Activated CD4-positive, CD25-positive, alpha-beta regulatory T cell treated with anti-CD3 and anti-CD28 coated beads, Interleukin-2, amount 50 U/mL, for 72 hours (primary cell): ENCODE measurements at places on chromosomes 6 and 20.

DNA sequence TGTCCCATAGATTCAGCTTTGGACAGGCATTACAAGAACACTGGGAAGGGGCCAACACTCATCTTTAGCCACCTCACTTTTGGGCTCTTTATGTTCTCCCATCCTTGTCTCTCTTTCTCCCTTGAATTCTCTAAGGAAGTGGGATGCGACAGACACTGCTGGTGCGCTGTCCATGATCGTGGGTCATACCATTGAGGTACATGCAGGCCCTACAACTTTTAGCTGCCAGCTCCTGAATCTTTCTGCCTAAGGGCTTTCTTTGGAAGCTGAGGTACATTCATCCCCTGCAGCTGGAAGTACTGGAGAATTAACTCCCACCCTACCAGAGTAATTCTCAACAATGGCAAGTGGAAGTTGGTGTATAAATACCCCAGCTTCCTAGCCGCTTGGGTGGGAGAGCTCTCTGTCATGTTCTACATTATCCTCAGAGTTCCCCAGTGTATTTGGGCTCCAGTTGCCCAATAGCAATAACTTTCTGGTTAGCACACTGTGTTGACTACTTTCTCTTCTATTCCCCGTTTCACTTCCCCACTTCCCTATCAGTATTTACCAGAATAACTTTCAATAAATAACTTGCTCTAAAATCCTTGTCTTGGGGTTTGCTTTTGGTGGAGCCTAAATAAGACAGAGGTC, 309.4 kb upstream of the RNF24 start:
- no peak for DNase-seq

DNA sequence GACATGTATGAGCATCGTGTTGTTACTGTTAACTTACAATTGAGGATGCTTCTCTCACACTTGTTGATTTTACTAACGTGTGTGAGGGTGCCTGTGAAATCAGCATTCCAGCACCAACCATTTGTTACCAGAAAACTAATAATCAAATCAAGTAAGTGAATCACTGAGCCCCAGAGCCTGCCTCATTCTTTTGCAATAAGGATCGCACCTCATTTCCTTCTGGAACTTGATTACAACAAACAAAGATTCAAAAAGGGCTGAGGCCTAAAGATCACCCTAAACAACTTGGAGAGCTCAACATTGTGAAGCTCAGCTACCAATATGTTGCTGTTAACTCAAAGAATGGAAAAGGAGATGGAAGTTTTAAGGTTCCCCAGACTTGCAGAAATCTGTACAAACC, 274.7 kb downstream of the TFAP2A start:
- no peak for DNase-seq

GRCh38 chr6:43496370-43497128, 13.6 kb downstream of the LRRC73 start:
- DNase-seq, result no peak

DNA sequence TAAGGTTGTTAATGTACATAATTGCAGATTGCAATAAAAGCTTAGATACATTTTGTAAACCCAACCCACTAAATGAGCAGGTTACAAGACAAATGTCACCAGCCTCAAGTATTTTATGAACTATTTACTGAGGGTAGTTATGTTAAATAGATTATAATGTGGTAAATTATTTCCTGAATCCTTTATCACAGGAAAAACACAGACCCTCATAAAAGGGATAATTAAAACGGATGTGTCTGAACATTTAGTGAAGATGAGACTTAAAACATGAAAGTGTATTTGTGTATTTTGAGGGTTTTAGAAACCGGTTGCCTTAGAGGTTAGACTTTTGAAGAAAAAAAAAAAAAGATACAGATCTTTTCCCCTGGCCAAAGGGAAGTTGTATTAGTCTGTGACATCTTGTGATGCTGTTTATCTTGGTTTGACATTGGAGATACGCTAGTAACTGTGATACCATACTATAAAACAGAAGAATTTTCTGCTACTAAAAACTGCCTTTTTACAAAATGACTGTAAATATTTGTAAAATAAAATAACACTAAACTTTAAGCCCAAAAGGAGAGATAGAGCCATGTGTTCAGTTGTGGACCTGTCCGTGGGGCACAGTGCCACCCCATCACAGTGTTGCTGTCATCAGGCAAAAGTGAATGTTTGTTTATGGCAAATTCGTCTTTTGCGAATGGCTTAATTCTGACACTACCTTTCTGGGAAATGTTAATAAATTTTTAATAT, 9.7 kb downstream of the DYNLT1 start:
- DNase-seq, result no peak

DNA sequence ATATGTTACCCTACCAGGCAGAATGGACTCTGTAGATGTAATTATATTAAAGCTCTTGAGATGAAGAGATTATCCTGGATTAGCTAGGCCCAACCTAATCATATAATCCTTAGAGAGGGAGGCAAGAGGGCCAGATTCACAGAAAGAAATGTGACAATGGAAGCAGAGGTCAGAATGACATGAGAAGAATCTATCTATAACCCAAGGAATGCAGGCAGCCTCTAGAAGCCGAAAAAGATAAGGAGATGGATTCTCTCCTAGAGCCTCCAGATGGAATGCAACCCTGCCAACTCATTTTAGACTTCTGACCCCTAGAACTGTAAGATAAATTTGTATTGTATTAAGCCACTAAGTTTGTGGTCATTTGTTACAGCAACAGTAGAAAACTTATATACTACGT, 12.3 kb downstream of the PXT1 start:
- no peak for DNase-seq

- DNase-seq, result no peak
Observed at GRCh38 chr6:156879186-156879585, 102.0 kb downstream of the ARID1B start.
